ENCODE measurements at places on chromosomes 5 and 9. TPM values are rescaled to one million over a fixed set of nuclear protein-coding genes. Genes with fewer than 3 reads are reported as not detected.

- no peak for ATAC-seq
Observed at GRCh38 chr9:130590305-130590704, 10.9 kb downstream of the FUBP3 start.

Gene DAB2
- 3.6 TPM for total RNA-seq

Gene TRIM41
- 16.4 TPM for total RNA-seq

- no peak for ATAC-seq
Observed at GRCh38 chr5:156920861-156921431, 42.1 kb downstream of the TIMD4 start.

DNA sequence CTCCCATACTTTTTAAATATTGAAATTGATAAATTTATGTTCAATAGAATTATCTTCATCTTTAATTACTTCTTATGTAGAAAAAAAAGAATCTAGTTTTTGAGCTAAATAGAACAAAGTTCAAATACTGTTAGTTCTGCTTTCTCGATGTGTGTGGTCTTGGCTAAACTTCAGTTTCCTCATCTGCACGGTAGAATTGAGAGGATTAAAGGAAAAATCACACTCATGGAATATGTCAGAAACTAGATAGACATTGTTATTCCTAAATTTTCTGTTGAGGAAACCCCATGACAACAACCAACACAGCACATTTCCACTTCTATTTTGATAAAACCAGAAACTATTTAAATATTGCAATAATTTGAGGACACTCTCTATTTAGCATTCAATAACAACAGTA, 100.3 kb downstream of the MUSK start:
- ATAC-seq: no peak

Gene TSSK1B
- total RNA-seq: 0.48 TPM

GRCh38 chr5:58738336-58738735, 155.5 kb downstream of the RAB3C start:
- ATAC-seq: no peak

GRCh38 chr9:91047993-91048607, 246.5 kb downstream of the SYK start:
- no peak for ATAC-seq

DNA sequence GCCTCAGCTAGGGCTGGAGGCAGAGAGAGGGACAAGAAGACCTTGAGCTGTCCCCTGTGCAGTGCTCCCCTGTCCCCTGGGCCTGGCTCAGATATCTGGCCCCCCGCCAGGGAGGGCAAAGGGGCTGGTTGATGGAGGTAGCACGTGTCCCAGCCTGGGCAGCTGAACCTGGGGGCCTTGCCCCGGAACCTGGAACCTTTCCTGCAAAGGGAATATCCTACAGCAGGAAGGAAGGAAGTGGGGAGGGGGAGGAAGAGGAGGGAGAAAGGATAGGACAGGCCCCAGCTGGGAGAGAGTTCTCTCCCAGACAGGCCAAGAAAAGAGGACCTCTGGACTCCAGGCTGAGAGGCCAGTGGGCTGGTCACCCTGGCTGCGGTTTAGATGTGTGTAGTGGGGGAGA, 27.6 kb upstream of the PSD2 start:
- ATAC-seq: no peak

GRCh38 chr5:74767579-74767913, 497 bp downstream of the NSA2 start:
- peak; percentile 31 for ATAC-seq

DNA sequence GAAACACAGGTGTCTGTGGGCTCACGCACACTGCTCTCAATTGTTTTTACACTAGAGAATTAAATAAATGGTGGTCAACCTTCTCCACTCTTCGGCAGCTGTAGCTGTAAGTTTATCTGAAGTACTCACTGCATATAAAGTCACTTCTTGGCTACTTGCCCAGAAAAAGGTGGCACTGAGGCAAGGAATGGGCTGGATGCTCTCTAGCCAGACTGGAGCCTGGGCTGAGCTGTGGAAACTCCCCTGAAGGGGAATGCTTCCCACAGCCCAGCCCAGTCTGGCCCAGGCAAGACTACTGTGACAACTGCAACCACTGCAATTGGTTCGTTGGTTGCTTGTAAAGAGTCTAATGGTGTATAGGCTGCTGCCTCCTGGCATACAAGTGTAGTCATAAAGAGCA, 4.5 kb downstream of the LEAP2 start:
- peak; percentile 32 for ATAC-seq
